DMS 273 treated with DMSO at 0.1 percent for 48 hours (cell line): ENCODE measurements at places on chromosomes 16 and 17.

DNA sequence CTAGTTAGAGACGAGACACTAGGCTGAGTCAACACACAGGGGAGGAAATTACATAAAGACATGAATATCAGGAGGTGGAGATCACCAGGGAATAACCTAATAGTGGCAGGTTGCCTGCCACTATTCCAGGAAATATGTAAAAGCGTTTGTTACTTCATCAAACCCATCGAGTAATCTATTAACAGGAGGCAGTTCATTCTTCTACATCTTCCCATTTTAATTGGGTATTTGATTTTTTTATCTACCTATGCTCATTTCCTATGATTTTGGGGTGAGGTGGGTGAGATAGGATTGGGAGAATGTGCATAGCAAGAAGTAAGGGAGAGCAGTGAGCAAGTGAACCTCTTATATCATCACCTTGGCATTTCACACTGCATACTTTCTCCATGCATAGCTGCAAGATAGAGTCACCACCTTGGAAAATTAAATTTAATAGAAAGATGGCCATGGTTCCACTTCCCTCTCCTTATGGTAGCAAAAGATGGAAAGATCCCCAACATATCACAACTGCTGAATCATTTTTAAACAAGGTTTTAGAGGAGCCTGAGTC, 312.2 kb downstream of the TMEM114 start:
- DNase-seq, result no peak

DNA sequence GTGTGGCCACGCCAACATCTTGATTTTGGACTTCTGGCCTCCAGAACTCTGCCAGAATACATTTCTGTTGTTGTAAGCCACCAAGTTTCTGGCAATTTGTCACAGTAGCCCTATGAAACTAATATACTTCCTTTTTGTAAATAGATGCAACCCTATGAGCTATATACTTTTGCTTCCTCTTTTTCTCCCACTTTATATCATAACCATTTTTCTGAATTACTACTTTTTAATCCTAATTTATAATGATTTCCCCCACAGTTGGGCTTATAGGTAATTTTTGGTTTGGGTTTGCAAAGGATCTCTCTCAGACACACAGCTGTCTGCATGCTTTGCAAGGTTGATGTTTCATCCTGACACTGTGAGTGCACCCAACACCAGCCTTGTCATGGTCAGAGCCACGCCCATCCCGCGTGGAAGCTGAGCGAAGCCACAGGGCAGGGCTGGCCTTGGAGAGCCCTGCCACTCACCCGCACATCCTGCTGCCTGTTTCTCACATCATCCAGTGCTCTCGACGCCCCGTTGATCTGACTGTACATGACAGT, 5.8 kb downstream of the TRIM25 start:
- no peak for DNase-seq

GRCh38 chr16:68645494-68646388, 631 bp downstream of the CDH3 start:
- DNase-seq, result no peak

GRCh38 chr17:42321555-42321954, 33.3 kb downstream of the STAT5A start:
- DNase-seq, result peak; percentile 79

DNA sequence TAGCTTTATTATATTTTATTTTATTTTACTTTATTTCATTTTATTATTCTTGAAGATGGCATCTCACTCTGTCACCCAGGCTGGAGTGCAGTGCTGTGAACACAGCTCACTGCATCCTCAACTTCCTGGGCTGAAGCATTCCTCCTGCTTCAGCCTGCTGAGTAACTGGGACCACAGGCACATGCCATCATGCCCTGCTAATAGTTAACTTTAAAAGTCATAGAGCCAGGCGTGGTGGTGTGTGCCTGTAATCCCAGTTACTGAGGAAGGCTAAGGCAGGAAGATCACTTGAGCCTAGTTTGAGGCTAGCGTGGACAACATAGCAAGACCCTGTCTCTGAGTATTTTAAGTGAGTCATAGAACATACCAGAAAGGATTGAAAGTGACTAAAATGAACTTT, 38.7 kb downstream of the ESRP2 start:
- DNase-seq, result no peak

- no peak for DNase-seq
Measured at GRCh38 chr17:45314741-45315647, 1.8 kb downstream of the MAP3K14 start.

DNA sequence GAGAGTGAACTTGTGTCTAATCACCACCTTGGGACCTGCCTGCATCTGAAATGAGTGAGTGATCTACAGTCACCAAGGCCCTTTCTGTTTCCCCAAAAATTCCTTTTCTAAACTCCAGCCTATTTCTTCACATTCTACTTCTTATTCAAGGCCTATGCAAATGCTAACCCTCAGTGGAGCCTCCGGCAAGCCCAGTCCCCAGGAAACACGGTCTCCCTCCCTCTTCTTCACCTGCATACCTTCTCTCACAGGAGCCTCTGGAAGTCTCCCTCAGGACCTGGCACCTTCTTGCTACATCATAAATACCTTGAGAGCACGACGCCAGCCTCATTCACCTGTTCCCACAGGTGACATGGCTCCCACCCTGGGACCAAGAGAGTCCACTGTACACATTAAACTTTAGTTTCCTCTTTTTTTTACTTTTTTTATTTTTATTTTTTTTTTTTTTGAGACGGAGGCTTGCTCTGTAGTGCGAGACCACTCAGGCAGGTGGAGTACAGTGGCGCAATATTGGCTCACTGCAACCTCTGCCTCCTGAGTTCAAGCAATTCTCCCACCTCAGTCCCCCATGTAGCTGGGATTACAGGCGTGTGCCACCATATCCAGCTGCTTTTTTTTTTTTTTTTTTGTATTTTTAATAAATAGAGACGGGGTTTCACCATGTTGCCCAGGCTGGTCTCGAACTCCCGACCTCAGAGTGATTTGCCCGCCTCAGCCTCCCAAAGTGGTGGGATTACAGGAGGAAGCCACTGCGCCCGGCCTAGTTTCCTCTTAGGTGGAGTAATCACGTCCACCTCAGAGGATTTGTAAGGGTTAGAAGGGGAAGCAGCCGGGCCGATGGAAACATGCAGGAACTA, 97.3 kb downstream of the ANKRD11 start:
- no peak for DNase-seq

GRCh38 chr16:24234737-24235136, 21.4 kb upstream of the CACNG3 start:
- no peak for DNase-seq

DNA sequence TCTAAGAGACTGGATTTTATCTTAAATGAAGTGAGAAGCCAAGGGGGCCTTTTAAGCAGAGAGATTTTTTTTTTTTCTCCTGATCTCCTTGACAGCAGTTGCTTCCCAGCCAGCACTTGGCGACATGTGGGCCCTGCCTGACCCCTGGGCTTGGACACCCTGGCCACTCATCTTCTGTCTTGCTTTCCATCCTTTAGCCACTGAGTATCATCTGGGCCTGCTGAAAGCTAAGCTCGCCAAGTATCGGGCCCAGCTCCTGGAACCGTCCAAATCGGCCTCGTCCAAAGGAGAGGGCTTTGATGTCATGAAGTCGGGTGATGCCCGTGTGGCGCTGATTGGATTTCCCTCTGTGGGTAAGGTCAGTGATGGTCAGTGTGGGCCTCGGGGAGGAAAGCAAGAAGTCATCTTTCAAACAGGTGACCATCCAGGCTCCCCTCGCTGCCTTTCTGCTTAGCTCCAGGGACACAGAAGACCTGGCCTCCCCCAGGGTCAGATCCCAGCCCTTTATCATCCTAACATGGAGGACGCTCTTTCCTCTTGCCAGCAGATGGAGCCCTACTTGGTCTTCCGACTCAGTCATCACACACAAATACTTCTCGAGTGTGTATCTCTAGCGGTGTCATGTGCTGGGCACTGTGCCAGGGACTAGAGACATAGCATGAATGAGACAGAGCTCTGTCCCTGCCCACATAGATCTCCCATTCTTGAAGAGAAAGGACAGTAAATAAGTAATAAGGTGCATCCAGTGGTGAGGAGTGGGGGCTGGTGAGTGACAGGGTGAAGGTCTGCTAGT, 6.1 kb downstream of the DRG2 start:
- no peak for DNase-seq

DNA sequence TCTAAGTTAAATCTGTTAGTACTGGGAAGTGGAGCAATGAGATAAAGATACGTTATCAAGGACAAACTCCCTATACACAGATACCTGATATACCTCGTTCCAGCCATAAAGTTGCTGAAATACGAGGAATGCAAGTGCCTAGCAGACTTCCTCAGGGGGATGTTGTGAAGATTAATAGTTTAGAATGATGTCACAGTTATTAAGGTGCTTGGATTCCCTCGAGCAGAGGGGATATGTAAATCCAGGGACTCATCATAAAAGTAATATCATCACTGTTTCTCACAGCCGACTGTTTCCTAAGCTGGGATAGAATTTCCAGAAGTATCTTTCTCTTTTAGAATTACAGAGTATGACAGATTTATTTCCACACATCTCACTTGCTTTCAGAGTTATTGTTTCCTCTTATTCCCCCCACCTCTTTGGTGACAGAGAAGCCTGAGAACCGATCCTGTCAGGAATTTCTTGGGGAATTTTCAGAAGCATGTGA, 28.4 kb upstream of the ZFHX3 start:
- no peak for DNase-seq

DNA sequence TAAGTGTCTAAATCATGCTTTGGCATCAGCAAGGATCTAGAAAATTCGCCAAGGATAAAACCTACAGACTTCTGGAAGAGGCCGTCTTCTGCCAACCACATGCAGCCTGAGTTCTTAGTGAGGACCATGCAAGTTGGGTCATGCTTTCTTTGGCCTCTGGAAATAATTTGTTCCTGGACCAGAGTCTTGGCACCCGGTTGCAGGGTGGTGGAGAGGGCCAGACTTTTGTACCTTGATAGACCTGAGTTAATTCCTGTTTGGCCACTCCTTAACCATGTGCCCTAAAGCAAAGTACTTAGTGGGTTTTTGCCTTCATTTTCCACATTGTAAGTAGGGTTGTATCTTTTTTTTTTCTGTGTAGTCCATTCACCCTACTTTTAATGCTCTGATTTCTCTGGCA, 283.4 kb upstream of the IRX5 start:
- no peak for DNase-seq

DNA sequence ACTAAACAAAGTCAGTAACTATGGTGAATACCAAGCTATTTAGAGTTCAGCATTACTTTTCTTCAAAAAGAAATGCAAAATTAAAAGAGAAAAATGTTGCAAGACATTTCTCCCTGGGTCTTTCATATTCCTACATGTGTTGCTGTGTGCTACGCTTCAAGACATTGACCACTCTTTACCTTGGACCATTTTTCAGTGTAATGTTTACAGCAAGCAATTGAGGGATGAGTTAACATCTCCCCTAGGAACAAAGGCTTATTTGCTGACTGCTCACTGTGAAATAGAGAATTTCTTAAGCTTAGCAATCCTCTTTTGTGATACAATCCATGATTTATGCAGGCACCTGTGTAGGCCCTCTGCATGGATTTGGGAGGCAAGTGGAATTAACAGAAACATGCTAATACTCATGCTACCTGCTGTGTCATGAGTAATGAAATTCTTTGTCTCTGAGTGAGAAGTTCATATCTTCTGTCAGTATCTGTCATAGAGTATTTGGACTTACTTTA, 1202.9 kb upstream of the CDH8 start:
- DNase-seq, result no peak

GRCh38 chr16:19879241-19879792, 5.3 kb downstream of the GPRC5B start:
- peak; percentile 39 for DNase-seq

GRCh38 chr16:51708861-51709260, 557.8 kb upstream of the SALL1 start:
- DNase-seq, result no peak

- DNase-seq, result no peak
Measured at GRCh38 chr17:57294101-57294500, 37.8 kb downstream of the MSI2 start.

DNA sequence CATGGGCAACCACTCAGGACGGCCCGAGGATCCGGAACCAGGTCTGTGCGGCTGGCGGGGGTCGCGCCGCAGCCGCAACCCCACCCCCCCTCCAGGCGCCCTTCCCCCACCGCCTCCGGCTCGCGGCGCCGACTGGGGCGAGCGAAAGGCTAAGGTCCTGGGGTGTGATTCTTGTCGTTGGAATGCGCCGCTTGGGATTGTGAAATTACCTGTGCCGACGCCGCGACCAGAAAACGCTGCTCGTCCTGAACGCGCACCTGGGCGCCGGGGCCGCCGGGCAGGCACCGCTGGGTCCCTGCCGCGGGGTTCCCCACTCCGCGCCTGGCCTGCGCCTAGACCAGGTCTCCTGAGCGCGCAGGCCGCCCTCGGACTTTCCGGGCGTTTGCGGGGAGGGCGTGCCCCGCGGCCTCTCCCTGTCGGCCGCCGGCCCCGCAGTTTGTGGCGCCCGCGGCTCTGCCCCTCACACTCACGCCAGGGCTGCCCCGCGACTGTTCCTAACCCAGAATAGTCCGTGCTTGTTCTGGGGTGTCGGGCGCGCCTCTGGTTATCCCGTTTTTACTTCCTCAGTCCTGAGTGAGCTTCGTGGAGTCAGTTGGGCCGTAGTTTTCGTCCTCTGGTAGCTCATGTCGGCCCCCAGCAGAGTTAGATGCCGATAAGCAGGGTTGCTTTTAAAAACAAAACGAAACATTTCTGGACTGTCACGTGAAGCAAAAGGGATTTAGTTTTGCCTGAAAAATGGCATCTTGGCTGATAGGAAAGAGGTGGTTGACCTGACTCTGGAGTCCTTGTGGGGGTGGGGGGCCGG, 147.2 kb downstream of the SPECC1 start:
- no peak for DNase-seq

- no peak for DNase-seq
Measured at GRCh38 chr16:84438971-84439696, 65.3 kb downstream of the MEAK7 start.

DNA sequence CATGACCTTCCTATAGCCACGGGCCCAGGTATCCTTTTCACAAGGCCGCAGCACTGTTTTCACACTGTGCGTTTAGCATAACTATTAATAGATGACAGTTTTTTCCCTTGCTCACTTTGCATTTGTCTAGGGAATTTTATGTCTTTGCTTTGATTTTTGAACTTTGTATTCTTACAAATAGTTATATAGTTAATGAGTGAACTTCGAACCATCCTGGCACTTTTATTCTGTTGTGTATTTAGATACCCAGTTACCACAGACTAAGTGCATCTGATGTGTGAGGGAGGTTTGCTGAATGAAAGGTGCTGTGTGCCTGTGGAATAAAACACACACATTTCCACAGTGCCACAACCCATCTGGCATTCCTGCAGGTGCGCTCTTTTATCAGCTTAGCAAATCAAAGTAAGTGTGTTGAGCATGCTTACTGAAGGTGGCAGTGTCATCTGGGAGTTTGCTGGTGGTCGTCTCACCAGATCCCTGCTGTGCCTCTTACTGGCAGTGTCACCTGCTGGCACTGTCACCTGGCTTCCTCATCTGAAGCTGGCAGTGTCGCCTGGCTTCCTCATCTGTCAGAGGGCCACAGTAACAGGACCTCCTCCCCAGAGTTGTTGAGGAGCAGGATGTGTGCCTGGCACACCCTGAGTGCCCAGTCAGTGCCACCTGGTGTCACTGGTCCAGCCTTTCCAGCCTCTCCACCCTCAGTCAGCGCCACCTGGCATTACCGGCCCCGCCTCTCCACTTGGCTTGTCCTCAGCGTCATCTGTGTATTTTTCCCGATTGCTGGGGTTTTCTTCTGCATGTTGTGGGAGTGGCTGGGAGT, 37.6 kb downstream of the USP10 start:
- no peak for DNase-seq

- no peak for DNase-seq
Measured at GRCh38 chr17:12627781-12628451, 37.8 kb upstream of the MYOCD start.

GRCh38 chr17:869567-870525, 87.7 kb downstream of the MRM3 start:
- no peak for DNase-seq
